ENCODE measurements at places on chromosomes 4 and X.
A peak's percentile ranks its signal among the peaks of the same experiment; 100 is the strongest.

- no peak for DNase-seq
These were observed 400.2 kb downstream of the MID1IP1 start for GRCh38 chrX:39201305-39201990.

- peak; percentile 58 for DNase-seq
These were observed 1.2 kb downstream of the MAGIX start for GRCh38 chrX:49163555-49164419.

- no peak for DNase-seq
These were observed 12.3 kb downstream of the SASH3 start for GRCh38 chrX:129791961-129792570.

DNA sequence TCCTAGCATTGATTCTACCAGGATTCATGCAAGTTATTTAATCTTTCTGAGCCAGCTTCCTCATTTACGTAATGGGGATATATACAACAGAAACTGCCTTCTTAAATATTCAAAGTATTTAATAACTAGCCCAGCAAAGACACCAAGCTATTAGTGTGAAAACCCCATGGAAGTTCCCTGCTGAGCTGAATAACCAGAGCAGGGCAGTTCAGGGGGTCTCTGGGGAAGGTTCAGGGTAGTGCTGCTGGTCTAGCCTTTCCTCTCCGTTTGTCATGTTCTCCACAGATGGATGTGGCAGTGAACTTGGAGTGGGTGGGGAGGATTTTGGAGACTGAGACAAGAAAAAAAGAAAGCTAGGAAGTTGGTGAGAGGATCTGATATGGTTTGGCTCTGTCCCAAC is 240.8 kb upstream of the TAPT1 start:
- no peak for DNase-seq

DNA sequence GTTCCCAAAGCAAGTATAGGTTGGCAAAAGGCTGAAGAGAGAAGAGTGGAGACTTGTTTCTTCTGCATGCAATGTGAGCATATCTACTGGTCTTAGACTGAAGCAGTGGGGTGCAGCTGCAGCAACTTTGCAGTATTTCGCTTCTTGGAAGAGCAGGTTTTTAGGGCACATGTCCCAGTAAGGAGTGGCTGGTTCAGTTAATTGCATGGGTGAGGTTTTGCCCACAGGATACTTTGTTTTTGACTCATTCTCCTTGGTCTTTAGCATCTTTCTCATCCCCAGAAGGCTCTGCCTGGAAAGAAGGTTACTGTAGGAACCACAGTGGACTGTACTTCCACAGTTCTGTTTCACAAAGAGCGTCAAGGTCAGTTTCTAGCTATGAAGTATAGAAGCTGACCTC is 68.0 kb upstream of the NR3C2 start:
- DNase-seq: no peak

DNA sequence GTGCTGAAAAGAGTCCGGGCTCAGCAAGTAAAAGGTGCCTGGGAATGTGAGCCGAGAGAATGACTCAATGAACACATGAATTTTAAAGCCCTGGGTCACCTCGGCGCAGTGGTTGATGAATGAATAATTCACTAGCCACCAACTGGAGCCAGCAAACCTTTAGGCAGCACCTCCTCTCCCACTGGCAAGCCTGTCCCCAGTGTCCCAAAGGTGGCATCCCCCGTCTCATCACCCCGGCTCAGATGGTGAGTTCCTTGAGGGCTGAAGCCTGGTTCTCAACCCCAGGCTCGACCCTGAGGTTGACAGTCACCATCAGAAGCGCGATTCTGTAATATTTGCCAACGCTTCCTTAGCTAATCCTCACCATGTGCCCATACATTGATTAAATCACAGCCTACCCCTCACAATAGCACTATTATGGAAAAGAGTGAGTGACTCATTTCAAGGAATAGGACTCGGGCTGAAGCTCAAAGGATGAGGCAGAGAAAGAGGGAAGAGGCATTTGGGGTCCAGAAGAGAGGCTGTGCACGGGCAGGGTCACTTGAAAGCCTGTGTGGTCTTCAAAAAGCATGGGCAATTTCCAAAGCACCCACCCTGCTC is 2.7 kb upstream of the CCNQ start:
- DNase-seq: no peak

GRCh38 chr4:125517831-125518230 is 203.1 kb downstream of the FAT4 start:
- DNase-seq: no peak

GRCh38 chr4:35175894-35176293 is 1068.4 kb downstream of the ARAP2 start:
- no peak for DNase-seq

- no peak for DNase-seq
These were observed 64.8 kb downstream of the GLRA3 start for GRCh38 chr4:174764105-174764729.

DNA sequence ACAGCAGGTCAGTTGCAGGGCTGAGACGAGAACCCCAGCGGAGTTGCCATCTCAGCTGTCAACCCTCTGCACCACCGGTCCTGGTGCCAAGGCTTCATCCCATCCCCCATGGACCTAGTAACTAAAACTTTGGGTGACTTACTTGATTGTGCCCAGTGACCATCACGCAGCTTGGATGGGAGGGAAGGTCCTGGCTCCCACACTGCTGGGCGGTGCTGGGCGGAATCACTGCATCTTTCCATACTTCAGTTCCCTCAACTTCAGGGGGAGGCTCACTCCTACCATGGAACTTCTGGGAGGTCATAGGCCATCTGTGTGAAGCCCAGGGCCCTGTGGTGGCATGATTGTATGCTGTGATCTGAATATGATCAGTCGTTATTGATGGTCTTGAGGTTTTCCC is 26.2 kb upstream of the JAKMIP1 start:
- DNase-seq: no peak

GRCh38 chr4:25320773-25321172 is 8.2 kb downstream of the ZCCHC4 start:
- DNase-seq: no peak

DNA sequence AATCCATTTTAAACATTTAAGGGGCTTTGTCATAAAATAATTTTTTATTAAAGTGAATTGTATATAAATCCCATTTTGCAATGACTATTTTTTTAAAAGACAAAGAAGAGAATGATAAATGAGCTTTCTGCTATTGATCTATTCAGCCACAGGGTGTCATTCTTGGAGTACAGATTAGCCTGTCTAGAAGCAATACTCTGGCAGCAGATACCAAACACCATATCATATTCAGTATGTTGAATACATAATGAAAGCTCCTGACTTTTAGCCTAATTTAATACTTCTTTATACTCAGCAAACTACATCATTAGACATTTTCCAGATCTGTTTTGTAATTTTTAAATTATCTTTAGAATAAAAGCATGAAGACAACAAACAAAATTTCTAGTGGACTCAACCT is 496.3 kb downstream of the PDGFC start:
- DNase-seq: no peak

GRCh38 chrX:31132821-31133241 is 61.0 kb upstream of the FTHL17 start:
- no peak for DNase-seq

DNA sequence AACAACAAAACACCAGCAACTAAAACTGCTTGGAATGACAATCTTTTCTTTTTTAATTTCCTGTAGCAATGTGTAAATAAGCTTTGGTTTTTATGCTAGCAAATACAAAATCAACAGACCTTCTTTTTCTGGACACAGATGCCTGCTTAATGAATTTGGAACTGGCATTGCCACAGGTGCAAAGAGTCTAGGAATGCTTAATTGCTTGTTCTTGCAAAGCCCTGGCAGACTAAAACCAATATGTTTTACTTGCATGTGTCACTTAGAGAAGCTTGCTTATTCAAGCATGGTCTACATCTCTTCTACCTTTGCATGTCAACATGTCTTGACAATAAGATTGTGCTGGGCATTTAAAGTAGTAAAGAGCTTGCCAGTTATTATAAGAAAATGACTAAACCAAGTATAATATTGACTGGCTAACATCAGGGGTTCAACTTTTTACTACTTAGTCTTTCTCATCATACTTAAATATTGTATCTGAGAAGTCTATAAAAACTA is 656.7 kb upstream of the NDST4 start:
- no peak for DNase-seq

DNA sequence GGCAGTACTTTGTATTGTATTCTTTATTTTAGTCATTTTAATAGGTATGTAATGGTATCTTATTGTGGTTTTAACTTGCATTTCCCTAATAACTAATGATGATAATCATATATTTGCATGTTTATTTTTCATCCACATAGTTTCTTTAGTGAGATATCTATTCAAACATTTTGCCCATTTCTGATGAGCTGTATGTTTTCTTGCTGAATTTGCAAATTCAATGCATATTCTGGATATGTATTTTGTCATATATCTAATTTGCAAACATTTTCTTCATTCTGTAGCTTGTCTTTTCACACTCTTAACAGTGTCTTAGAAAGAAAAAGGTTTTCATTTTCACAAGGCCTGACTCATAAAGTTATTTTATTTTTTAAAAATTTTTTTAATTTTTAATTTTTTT is 372.1 kb downstream of the ZNF674 start:
- DNase-seq: no peak

DNA sequence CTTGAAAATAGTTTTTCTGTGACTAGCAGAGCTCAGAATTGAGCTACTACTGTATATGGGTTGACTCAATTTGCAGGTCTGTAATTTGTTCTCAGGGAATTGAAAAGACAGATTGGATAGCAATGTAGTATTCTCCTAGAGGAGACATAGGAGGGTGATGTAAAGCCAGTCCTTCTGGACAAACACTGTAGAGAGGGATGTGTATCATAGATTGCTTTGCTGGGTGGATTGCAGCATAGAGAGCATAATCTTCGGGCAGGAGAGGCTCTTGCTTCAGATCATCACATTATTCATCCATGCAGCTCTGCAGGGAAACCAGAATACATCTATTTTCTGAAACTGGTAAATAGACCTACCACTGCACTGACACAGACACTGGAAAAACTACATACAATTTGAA is 1110.5 kb downstream of the RAPGEF2 start:
- no peak for DNase-seq

DNA sequence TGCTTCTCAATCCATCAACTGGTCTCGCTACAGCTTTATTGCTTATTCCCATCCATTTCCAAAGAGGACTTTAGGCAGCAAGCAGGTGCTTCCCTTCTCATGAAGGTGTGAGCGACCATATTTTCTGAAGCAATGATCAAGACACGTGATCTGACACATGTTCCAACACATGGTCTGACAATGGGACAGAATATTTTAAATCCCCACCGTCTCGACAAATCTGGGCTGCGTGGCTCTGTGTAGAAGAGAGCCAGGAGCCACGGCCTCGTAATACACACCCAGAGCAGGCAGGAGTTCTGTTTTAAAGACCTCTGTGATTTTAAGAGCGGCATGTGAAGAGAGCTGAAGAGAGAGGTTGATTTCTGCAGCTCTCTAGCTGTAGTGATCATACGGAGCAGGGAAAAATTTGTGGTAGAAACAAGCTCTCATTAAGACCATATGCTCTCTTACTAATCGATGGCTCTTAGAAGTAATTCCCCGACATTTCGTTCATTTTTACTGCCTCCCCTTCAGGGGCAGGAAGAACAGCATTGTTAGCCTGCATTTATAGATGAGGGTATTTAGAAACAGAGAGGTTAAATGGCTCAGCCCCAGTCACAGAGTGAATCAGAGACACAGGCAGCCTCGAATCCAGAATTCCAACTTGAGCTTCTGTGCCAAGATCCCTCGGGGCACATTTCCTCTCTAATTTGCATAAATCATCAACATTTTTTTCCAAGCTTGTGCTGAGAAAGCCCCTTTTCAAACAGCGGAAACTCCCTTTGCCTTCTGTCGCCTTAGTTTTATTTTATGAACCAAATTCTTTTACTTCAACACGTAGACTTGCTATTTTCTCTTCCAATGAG is 91.0 kb upstream of the BCOR start:
- DNase-seq: no peak

GRCh38 chr4:140099983-140100382 is 54.0 kb downstream of the MAML3 start:
- DNase-seq: no peak

GRCh38 chr4:114149-114548 is 10.2 kb upstream of the ZNF718 start:
- no peak for DNase-seq

- no peak for DNase-seq
These were observed 43.1 kb upstream of the WDR1 start for GRCh38 chr4:10159671-10160070.

- no peak for DNase-seq
These were observed 37.8 kb upstream of the PCDH19 start for GRCh38 chrX:100447655-100448397.

DNA sequence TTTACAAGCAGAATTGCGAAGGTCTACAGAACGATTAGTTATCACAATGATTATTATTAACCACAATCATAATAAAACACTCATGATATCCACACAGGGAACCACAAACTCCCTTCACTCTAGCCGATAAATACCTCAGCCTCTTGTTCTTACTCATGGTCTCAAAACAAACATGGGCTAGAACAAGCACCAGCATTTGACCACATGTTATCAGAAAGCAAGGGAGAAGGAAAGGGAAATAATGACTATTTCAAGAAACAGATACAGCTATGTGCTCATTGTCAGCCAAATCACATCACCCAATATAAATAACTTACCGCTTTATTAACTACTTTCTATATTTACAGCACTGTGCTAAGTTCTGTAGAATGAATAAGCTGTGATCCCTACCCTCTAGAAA is 663.2 kb upstream of the HTR2C start:
- DNase-seq: no peak

GRCh38 chrX:132090403-132091159 is 37.2 kb downstream of the FRMD7 start:
- no peak for DNase-seq

DNA sequence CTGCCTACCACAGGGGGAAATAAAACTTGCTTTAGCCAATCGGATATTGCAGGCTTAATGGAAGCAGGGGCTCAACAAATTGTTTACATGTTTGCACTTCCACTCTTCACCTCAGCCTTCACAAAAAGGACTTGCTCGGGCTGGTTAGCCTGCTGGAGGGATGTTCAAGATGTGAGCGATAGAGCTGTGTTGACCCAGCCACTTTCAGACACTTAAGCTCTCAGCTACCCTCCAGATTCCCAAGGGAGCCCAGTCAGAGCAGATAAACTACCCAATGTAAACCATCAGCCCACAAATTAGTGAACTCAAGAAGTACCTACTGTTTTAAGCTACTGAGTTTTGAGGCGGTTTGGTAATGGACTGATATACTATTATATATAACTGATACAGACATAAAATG is 508.4 kb upstream of the FTHL17 start:
- no peak for DNase-seq

DNA sequence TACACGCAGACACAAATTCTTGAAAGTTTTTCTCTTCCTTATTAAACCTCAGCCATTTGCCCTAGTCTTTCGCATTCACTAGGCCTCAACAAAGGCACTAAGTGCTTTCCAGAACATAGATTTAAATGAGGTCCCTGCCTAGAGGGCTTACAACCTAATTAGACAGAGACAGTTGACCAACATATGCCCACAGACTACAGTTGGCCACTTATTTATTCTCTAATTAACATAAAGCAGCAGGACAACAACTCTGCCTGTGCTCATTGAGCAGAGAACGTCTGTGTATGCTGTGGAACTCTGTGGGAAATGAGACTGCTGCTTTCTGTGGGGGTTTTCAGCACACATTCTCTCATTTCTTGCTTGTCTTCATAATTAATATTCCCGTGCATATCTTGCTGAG is 303.0 kb upstream of the TACR3 start:
- no peak for DNase-seq
